Smooth muscle cell of the coronary artery (primary cell): ENCODE measurements at places on chromosomes 5 and 9. TPM values are rescaled to one million over a fixed set of nuclear protein-coding genes. Genes with fewer than 3 reads are reported as not detected.

Gene DEPDC1B
- total RNA-seq = 0.70 and 3.0 TPM in 2 replicates

Gene NKD2
- 0.70 and 12.5 TPM in 2 replicates for total RNA-seq

Gene ORM1
- not detected in 2 replicates for total RNA-seq

Gene RLN1
- not detected in 2 replicates for total RNA-seq

Gene SLC6A19
- total RNA-seq = not detected in 2 replicates

Gene PCDHGC5
- 1.4 and 1.8 TPM in 2 replicates for total RNA-seq

Gene PWWP2A
- total RNA-seq = 11.3 and 18.9 TPM in 2 replicates

Gene SHB
- total RNA-seq = 4.8 and 28.8 TPM in 2 replicates

Gene PLAC8L1
- total RNA-seq = not detected in 2 replicates

Gene SLC45A2
- 0.35 TPM in 1 of 2 replicates, not detected in the other for total RNA-seq

Gene GRM6
- total RNA-seq = not detected in 2 replicates

Gene SARDH
- 1.2 and 4.3 TPM in 2 replicates for total RNA-seq

Gene PLPP1
- total RNA-seq = 54.1 and 370 TPM in 2 replicates

Gene IFNA8
- not detected in 2 replicates for total RNA-seq
